ENCODE measurements at places on chromosomes 2 and 18. TPM values are rescaled to one million over a fixed set of nuclear protein-coding genes. Genes with fewer than 3 reads are reported as not detected.

The OXER1 gene
- total RNA-seq: 3.3 TPM

The GNAL gene
- total RNA-seq: 0.12 TPM

The GNLY gene
- total RNA-seq: 4.3 TPM

The BUB1 gene
- total RNA-seq: 1.6 TPM

The KANSL1L gene
- total RNA-seq: 25.5 TPM

- no peaks in the 10 kb centered on the region for H3K4me1 ChIP-seq
- no peak overlapping the region for H3K4me3 ChIP-seq
- H3K27me3 ChIP-seq: no peaks in the 10 kb centered on the region
- H3K27ac ChIP-seq: no peak overlapping the region
- no peak for DNase-seq
Observed at GRCh38 chr2:177275743-177276055, 11.2 kb upstream of the NFE2L2 start.

DNA sequence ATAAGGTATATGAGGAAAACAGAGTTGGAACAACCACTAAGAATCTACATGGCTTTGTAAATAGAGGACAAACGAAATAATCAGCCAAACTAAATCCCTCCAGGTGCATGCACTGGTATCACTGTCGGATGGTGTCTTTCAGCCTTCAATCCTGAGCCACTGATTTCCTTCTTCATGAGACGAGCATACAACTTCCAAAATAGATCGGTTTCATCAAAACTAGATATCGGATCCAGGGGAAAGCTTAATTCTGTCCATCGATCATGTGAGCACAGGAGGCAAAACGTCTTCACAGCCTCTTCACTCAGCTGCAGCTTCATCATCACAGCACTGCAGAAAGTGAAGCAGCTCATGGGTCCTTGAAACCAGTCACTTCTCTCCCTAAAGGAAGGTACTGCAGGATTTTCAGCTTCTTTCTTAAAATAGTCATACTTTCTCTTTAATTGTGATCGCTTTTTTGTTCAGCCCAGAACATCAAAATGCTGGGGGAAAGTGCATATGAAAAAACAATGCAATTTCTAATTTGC, 80.5 kb downstream of the DTNB start:
- H3K27ac ChIP-seq: no peak overlapping the region
- no peaks in the 10 kb centered on the region for H3K36me3 ChIP-seq
- no peak for DNase-seq
- H3K27me3 ChIP-seq: no peaks in the 10 kb centered on the region
- H3K4me3 ChIP-seq: no peak overlapping the region
- no peaks in the 10 kb centered on the region for H3K4me1 ChIP-seq

GRCh38 chr2:103153580-103154284, 391.9 kb downstream of the TMEM182 start:
- H3K4me3 ChIP-seq: no peak overlapping the region
- no peaks in the 10 kb centered on the region for H3K27me3 ChIP-seq
- no peaks in the 10 kb centered on the region for H3K36me3 ChIP-seq
- no peaks in the 10 kb centered on the region for H3K4me1 ChIP-seq
- DNase-seq: no peak

DNA sequence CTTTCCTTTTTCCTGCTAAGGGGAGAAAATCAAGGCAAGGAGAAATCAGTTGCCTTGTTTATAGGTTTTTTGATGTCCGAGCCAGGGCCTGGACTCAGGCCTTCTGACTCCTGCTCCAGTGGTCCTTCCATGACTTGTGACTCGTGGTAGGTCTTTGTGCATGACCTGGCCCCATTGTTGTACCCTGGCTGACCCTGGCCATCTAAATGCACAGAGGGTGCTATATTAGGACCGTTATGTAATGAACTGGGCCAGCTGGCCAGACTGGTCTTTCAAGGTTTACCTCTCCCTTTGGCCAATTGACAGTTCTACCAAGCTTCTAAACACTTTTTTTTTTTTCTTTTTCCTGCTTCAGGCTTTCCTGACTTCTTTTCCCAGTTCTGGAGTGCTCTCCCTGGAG, 81.1 kb downstream of the SETBP1 start:
- H3K4me1 ChIP-seq: peaks cover 95% of the 10 kb centered on the region
- peak overlapping the region; percentile 87 for H3K27ac ChIP-seq
- H3K4me3 ChIP-seq: no peak overlapping the region
- no peaks in the 10 kb centered on the region for H3K36me3 ChIP-seq
- H3K27me3 ChIP-seq: no peaks in the 10 kb centered on the region

DNA sequence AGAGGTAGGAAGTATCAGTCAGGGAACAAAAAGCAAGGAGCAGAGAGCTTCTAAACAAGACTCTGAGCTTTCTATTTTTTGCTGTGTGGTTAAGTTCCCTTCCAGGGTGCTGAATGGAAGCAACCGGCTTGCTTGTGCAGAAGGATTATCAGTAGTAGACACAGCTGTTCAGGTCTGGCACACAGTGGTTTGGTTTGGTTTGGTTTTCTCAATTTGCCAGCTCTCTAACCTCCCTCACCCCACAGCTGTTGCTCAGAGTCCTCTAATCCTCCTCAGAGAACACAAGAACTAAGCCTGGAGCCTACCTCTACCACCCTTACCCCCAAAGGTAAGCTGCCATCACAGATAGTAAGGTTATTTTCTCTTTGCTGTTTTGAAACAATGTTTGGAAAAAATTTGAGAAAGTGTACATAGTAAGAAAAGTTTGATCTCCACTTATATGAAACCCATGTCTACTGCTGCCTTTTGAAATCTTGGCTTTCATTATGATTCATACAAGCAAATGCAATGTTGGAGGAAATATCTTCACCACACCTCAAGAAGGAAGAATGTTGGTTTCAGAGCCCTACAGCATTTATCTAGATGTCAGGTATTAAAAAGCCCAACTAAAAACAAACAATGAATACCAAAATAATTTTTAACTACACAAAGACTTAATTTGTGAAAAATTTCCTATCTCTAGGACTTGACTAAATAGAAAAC, 255.3 kb downstream of the NR4A2 start:
- H3K4me3 ChIP-seq: no peak overlapping the region
- H3K36me3 ChIP-seq: no peaks in the 10 kb centered on the region
- no peak overlapping the region for H3K27ac ChIP-seq
- DNase-seq: no peak
- no peaks in the 10 kb centered on the region for H3K4me1 ChIP-seq
- H3K27me3 ChIP-seq: no peaks in the 10 kb centered on the region

- no peak overlapping the region for H3K27ac ChIP-seq
- no peaks in the 10 kb centered on the region for H3K27me3 ChIP-seq
- H3K4me1 ChIP-seq: no peaks in the 10 kb centered on the region
- DNase-seq: no peak
Observed at GRCh38 chr2:205107810-205108209, 562.5 kb downstream of the PARD3B start.

GRCh38 chr2:17849275-17849674, 29.2 kb upstream of the KCNS3 start:
- H3K27me3 ChIP-seq: no peaks in the 10 kb centered on the region
- no peaks in the 10 kb centered on the region for H3K36me3 ChIP-seq
- DNase-seq: no peak
- no peak overlapping the region for H3K4me3 ChIP-seq

DNA sequence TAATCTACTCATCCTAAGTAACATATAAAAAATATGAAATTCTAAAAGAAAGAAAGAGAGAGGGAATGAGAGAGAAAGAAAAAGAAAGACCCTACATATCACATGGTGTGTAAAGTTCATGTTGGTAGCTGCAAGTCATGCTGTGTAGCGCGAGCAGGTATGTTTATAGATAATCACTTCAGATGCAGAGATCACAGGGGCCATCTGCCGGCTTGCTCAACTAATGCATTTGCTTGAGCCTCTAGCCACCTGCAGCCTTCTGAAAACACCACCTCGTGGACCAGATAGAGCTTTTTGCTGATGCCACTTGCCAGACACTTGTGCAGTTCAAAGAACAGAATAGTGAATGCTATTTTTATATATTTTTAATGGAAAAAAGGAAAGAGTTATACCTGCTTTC, 37.6 kb downstream of the CDH7 start:
- H3K27me3 ChIP-seq: no peaks in the 10 kb centered on the region
- no peaks in the 10 kb centered on the region for H3K4me1 ChIP-seq
- no peak for DNase-seq
- no peak overlapping the region for H3K27ac ChIP-seq
- no peaks in the 10 kb centered on the region for H3K36me3 ChIP-seq
- H3K4me3 ChIP-seq: no peak overlapping the region

GRCh38 chr18:8868779-8869415, 163.5 kb downstream of the MTCL1 start:
- no peaks in the 10 kb centered on the region for H3K36me3 ChIP-seq
- no peaks in the 10 kb centered on the region for H3K27me3 ChIP-seq
- no peak overlapping the region for H3K27ac ChIP-seq
- no peaks in the 10 kb centered on the region for H3K4me1 ChIP-seq

- H3K4me1 ChIP-seq: no peaks in the 10 kb centered on the region
- no peak overlapping the region for H3K27ac ChIP-seq
- no peak overlapping the region for H3K4me3 ChIP-seq
- no peaks in the 10 kb centered on the region for H3K36me3 ChIP-seq
- no peaks in the 10 kb centered on the region for H3K27me3 ChIP-seq
Observed at GRCh38 chr2:224160917-224161316, 121.8 kb upstream of the SERPINE2 start.

- no peaks in the 10 kb centered on the region for H3K27me3 ChIP-seq
- H3K27ac ChIP-seq: peak overlapping the region; percentile 94
- peak; percentile 79 for DNase-seq
- H3K4me1 ChIP-seq: peaks cover 17% of the 10 kb centered on the region
Observed at GRCh38 chr2:86623043-86623493, 597 bp downstream of the RNF103 start.

- no peak overlapping the region for H3K27ac ChIP-seq
- no peaks in the 10 kb centered on the region for H3K4me1 ChIP-seq
- H3K27me3 ChIP-seq: no peaks in the 10 kb centered on the region
- H3K36me3 ChIP-seq: no peaks in the 10 kb centered on the region
- no peak for DNase-seq
Observed at GRCh38 chr2:151498178-151498577, 88.5 kb downstream of the RIF1 start.

DNA sequence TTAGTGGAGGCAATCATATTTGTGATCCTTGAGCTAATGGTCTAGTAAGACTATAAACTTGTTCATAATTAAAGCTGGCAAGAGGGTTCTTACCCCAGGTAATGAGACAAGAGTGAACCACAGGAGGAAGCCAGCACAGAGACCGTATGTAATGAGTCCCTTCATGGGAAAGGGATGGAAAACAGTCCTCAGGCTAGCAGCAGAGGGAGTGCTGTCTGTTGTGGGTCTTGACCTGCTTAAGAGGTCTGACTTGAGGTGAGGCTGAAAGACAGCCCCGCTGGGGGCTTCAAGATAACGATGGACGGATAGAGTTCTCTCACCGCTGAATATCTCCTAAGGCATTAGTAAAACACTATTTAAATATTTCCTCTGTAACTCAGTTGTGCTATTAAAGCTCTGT, 16.2 kb upstream of the POLE4 start:
- no peaks in the 10 kb centered on the region for H3K27me3 ChIP-seq
- H3K27ac ChIP-seq: no peak overlapping the region
- no peaks in the 10 kb centered on the region for H3K36me3 ChIP-seq
- peaks cover 5% of the 10 kb centered on the region for H3K4me1 ChIP-seq
- DNase-seq: no peak

DNA sequence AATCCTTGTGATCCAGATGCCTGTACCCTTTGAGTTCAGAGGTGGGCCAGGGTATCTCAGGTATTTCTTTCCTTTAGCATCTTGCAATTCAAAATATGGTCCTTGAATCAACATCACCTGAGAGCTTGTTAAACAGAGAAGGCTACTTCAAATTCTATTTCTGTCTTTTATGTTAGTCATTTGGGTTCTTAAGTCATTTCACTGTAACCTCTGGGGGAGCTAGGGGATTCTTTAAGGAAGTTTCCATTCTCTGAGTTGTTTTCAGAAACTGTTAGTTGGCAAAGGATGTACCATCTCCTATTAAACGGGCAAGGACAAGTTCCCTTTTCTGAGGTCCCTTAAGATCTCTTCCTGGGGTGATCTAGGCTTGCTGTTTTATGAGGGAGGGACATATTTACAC, 16.6 kb downstream of the CFLAR start:
- peak overlapping the region; percentile 54 for H3K27ac ChIP-seq
- peaks cover 45% of the 10 kb centered on the region for H3K4me1 ChIP-seq
- DNase-seq: peak; percentile 40
- peaks cover 45% of the 10 kb centered on the region for H3K36me3 ChIP-seq
- no peaks in the 10 kb centered on the region for H3K27me3 ChIP-seq

Data from B cell (primary cell).